ENCODE measurements at places on chromosomes 11 and 22.

- peak; percentile 89 for DNase-seq
Measured at GRCh38 chr11:72752088-72752914, at the start of gene ARAP1. Gene ARAP1, minus strand, starts transcription at chr11:72752408. Its CDS starts 25,280 bp downstream, at chr11:72727128.

- no peak for DNase-seq
Measured at GRCh38 chr11:19819148-19819547, 106.5 kb downstream of the NAV2 start.

GRCh38 chr11:18064450-18065054 is 18.5 kb upstream of the TPH1 start:
- DNase-seq, result no peak

DNA sequence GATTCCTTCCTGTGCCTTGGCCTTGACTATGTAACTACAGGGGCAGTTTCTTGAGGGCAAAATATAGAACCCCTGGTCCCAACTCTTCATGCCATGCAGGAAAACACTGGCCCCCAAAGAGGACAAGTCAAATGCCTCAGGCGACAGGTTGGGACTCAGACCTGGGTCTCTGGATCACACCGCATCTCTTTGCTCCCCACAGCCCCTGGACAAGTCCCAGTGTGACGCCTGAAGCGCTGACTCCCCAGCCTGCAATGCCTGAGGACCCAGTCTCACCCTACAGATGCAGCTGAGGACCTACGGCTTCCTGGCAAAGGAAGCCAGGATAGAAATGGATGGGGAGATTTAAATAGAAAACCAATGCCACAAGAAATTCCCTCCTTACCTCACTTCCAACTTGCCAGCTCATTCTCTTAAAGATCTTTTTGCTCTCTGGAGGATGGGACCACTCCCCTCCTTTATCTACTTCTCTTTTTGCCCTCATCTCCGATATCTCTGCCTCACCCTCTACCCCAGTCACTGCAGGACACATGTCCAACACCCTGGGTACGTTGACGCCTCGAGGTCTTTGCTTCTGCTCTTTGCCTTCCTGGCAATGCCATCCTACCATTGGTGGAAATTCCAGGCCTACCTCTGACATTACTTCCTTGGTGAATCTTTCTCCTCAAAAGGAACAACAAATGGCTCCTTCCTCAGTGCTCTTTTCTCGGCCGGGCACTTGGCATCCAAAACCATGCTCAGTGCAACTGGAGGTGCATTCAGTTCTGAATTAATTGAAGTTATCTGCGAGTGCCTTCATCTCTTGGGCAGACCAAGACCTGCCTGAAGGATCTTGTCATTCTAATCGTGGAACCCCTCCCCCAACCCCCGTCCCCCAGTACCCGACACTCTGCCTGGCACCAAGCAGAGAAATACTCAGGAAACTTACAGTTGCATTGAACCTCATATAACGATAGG is 2.0 kb upstream of the PRDM11 start:
- DNase-seq, result no peak

- no peak for DNase-seq
Measured at GRCh38 chr11:65952052-65952521, 6.8 kb downstream of the TSGA10IP start.

DNA sequence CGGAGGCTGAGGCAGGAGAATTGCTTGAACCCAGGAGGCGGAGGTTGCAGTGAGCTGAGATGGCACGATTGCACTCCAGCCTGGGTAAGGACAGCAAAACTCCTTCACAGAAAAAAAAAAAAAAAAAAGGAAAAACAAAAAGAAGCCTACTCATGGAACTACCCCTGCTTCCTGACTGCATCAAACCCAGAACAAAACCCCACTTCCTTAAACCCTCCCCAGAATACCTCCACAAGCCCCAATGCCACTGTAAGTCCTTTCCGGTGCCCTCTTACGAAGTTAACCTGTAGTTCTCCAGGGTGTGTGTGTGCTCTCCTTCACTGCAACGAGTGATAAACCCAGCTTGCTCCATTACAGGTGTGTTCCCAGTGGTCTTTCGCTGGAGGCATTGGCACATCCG is 8.6 kb upstream of the TOLLIP start:
- no peak for DNase-seq

GRCh38 chr11:1433977-1434640 is 44.4 kb downstream of the BRSK2 start:
- no peak for DNase-seq

- no peak for DNase-seq
Measured at GRCh38 chr11:61152816-61153592, 8.2 kb downstream of the VPS37C start.

GRCh38 chr11:46675288-46675851 is 25.0 kb downstream of the ARHGAP1 start:
- DNase-seq, result no peak

DNA sequence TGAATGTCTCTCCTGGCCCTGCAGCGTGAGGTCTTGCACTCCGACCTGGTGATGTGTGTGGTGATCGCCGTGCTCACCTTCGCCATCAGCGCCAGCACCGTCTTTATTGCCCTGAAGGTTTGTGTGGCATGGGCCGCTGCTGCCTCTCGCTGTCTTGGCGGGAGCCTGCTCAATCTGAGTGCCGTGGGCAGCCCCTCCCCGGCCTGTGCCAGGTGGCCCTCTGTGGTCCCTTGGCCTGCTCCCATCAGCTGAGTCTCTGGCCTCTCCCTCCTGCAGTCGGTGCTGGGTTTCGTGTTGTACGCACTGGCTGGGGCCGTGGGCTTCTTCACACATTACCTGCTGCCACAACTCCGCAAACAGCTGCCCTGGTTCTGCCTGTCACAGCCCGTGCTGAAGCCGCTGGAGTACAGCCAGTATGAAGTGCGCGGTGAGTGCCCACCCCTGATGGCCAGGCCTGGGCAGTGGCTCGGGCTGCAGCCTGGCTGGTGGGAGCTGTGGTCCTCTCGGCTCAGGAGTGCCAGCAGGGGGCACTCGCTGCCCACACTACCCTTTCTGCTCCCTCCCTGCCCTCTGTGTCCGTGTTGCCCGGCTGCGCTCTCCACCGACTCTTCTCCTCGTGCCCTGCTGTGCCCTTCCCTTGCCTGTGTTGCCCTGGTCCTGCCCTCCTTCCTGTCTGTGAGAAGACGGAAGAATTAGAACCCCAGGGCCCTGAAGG is 10.2 kb downstream of the PCNX3 start:
- no peak for DNase-seq

- no peak for DNase-seq
Measured at GRCh38 chr22:37163575-37164504, 14.1 kb upstream of the IL2RB start.

- DNase-seq, result no peak
Measured at GRCh38 chr22:49119551-49119952, 708.1 kb downstream of the BRD1 start.

DNA sequence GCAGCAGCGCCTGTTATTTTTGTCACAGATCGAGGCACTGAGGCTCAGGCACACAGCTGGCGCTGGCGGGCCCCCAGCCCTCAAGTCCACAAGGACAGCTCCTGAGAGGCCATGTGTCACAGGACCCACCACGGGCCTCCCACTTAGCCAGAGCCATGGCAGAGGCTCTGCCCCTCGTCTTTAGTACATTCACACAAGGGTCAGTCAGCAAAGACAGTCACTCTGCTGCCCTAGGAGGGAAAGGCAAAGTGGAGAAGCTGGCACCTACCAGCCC is 29.1 kb downstream of the GNAZ start:
- DNase-seq, result no peak

DNA sequence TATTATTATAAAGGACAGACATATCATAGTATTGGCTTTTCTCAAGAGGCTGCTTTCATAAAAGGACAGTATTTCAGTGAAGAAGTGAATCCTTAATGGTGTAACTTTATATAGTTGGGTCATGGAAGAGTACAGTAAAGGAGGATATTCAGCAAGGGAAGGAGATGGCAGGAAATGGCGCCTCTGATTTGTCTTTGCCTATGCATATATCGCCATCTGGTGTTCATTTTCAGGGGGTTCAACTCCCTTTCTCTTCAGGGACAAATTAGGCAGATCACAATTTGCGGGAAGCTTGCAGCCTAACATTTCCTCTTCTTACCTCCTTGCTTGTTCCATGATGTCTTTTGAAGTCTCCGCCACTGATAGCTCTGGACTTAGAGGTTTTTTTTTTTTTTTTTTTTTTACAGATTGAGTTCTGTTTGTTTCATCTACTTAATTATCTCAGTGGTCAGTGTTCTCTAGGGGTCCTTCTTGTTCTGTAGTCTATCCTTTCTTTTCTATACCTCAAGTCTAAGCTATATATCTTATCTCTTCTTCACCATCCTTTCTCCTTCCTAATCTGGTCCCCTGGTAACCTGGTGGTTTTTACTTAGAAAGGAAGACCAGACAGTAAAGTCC is 21.8 kb upstream of the RRM1 start:
- peak; percentile 21 for DNase-seq

DNA sequence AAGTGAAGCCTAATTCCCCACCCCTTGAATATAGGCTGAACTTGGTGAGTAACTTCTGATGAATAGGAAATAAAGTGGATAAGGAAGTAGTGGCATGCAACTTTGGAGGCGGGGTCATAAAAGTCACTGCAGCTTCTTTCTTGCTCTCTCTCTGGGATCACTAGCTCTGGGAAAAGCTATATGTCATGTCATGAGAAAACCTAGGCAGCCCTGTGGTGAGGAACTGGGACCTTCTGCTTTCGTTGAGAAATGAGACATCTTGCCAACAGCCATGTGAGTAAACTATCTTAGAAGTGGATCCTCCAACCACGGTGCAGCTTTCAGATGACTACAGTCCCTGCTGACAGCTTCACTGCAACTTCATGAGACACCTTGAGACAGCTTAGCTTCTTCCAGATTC is 15.7 kb downstream of the ZNF214 start:
- no peak for DNase-seq

DNA sequence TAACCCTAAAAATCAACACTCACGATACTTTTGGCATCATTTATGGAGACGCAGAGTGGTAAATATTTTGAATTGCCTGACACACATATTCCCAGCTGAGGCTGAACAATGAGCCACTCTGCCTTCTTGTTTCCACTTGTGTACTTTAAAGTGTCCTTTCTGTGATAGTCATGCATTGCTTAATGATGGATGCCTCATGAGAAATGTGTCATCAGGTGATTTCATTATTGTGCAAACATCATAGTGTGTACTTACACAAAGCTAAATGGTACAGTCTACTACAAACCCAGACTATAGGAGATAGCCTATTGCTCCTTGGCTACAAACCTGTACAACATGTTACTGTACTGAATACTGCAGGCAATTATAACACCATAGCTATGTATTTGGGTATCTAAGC is 44.2 kb downstream of the MRE11 start:
- peak; percentile 54 for DNase-seq

DNA sequence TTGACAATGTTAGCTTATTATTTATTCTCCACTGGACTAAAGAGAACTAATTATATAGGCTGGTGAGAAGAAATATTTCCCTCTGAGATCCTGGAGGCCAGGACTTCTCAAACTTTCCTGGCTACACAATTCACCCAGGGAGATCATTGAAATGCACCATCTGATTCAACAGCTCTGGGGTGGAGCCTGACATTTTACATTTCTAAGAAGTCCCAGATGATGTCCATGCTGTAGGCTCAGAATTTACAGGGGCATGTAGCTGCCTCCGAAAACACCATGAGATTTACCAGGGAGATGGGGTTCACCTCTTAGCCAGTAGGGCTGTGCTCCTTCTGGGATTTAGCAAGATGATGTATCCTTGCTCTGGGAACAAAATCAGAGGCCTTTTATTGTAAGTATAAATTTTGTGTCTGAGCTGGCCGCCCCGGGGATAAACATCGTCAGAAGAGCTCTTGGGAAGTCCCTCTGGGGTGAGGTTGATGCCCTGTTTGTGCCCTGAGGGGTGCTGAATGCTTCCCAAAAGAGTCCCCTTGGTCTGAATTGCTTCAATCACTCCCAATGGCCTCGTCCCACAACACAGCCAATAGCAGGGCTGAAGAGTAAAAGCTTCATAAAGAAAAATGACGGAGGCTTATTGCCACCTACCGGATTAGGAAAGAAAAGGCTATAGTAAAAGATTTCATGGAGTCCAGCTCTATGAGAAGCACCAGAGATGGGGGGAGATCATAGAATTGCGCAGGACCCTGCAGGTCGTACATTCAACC is 33.4 kb upstream of the API5 start:
- DNase-seq, result peak; percentile 42

DNA sequence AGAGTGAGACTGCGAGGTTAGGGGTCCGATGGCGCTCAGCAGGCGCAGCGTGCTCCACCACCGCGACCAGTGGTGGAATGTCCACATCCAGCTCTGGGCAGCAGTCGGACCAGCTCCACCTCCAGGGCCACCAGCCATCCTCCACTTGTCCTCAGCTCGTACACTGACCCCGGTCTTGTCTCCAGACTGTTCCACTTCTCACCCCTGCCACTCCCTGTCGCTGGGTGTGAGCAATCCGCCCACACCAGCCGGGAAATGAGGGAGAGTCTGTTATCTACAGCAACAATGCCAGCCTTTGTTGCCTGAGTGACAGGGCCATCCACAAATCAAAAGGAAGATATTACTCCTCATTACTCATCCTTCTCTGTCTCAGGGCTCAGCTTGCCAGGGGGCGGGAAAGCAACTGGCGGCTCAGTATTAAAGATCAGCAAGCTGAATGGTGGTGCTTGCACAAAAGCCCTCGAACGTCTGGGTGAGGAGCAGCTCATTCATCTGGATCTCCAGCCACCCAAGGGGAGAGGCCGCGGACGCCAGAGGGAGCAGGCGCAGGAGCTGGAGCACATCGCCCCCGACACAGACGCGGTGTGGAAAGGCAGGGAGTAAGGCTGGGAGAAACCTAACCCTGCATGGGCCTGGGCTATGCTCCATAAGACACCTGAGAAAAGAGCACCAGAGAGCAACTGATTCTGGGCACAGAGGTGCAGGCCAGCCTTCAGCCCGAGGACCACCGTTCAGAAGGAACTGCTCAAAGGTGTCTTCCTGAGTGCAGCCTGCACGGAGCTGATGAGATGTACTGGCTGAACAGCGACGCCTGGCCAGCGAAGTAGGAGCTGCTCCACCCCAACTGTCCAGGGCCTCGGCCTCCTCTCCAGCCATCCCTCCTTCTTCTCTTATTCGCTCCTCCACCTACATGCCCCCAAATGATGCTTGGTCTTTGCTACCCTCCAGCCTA is 21.9 kb downstream of the IGSF9B start:
- no peak for DNase-seq
